ENCODE measurements at places on chromosomes 5 and 9.

- no peak for DNase-seq
These were observed 18.4 kb downstream of the UBE2QL1 start for GRCh38 chr5:6466975-6467567.

GRCh38 chr5:102296178-102296817 lies at the start of gene SLCO4C1:
TSS of gene SLCO4C1 (minus strand) at chr5:102296284. CDS start at chr5:102296262, 22 bp downstream.
- DNase-seq = no peak

- DNase-seq = no peak
These were observed 45.5 kb downstream of the GPBP1 start for GRCh38 chr5:57219386-57219785.

- DNase-seq = no peak
These were observed 138.1 kb upstream of the PCA3 start for GRCh38 chr9:76626141-76626540.

DNA sequence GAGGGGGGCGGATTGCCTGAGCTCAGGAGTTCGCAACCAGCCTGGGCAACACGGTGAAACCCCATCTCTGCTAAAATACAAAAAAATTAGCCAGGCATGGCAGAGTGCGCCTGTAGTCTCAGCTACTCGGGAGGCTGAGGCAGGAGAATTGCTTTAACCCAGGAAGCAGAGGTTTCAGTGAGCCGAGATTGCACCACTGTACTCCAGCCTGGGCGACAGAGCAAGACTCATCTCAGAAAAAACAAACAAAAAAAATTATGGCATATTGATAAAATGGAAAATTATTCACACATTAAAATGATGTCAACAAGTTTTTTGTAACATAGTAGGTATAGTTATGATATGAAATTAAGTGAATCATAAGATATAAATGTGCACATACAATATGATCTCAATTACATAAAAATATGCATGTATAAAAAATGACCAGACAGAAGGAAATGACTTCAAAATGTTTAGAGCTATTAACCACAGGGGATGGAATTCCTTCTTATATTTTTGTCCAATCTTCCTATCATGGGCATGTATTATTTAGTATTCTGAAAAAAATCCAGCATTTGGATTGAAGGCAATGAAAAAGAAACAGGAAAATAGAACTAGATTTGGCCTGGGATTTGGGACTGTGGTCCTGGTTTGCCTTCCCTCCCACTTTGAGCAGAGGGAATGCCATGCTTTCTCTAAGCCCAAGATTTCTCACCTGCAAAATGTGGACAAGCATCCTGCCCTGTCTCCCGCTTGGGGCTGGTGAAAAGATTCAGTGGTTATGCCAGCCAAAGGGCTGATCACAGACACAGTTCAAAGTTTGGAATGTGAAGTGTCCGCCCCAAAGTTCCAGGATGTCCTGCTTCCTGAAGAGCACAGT lies 19.5 kb downstream of the SPAAR start:
- DNase-seq = no peak

- no peak for DNase-seq
These were observed 12.9 kb downstream of the MSX2 start for GRCh38 chr5:174737330-174737729.

DNA sequence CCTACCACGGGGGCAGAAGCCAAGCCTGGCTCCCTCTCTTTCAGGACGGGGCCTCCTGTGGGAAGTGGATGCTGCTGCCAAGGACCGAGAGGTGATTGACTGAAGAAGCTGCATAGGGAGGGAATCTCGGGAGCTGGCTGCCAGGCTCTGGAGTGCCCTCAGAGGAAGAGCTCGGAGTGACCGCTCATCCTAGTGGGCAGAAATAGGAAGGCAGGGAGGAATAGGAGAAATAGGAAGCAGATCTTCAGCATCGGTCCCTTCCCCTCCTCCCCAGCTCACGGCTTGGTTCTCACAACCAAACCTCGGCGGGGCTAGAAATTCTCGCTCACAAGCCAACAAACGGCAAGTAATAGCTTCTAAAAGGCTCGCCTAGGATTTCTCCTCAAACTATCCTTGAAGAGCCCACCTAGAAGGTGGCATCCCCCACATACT lies 159.9 kb upstream of the RAI14 start:
- DNase-seq = no peak

DNA sequence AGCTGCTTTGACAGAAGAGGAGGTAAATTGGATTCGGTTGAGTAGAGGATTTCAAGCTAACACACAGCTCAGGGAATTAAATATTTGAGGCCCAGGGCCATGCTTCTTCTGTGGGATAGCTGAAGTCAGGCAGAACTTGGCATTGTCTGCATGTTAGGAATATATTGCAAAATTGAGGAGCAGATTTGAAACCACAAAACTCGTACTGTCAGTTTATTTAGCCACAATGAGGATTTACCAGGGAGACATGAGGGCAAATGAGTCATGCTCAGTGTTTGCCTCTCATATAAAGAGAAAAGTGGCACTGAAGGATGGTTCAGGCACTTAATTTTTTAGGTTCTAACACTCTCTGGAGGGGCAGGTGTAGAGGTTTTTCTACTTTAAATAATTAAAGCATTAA lies 83.0 kb upstream of the PRLR start:
- no peak for DNase-seq

GRCh38 chr5:25285136-25285535 lies 640.4 kb upstream of the CDH10 start:
- no peak for DNase-seq

GRCh38 chr5:158634714-158635113 lies 465.0 kb downstream of the EBF1 start:
- DNase-seq = peak; percentile 4

DNA sequence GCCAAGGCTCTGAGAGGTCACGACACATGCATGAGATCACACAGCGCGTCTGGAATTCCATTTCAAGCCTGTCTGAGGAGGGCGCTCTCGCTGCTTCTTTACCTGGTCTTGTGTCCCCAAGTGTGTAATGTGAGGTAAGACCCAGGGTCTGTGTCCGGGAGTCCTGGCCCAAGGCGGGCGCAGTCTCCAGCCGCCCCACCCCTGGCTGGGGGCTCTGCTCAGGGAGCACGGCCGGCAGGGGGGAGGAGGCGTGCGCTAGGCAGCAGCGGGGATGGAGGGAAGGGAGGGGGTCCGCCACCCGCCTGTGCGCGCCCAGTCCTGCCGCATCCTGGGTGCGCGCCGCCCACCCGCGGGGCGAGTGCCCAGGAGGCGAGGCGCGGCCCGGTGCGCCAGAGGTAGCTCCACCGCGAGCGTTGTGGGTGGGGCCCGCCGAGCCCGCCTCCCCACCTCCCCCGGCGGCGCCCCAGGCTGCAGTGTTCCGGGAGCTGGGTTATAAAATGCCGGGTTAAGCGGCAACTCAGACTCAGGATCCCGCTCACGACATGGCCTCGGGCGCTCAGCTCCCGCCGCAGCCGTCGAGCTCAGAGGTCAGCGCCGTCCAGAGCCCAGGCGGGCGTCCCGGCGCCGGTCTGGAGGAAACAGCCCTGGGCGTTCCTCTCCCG lies at the start of gene CCNI2:
Gene CCNI2 (plus strand): TSS at position 473 of the 662 bp plus-strand sequence. CDS start 70 bp downstream, at position 543.
- no peak for DNase-seq

DNA sequence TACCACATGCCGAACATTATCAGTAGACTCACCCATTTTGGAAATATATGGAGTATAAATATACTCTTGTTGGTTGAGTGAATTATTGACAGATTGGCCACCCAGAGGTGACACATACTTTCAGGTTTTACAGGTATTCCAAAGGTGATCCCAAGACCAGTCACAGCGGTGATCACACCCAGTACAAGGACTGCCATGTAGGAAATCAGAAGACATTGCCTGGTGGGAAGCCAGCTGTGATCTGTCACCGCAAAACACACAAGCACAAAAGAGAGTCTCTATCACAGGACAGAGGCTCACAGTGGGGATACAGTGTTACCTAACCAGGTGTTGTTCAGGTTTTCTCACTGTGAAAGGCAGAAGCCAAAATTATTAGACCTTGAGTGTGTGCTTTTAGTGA lies 15.8 kb downstream of the BTF3 start:
- DNase-seq = no peak

GRCh38 chr9:87178302-87178701 lies 231.0 kb upstream of the GAS1 start:
- no peak for DNase-seq

- DNase-seq = no peak
These were observed 138.6 kb upstream of the RASA1 start for GRCh38 chr5:87129046-87129445.

GRCh38 chr9:21653091-21653490 lies 149.3 kb upstream of the MTAP start:
- DNase-seq = no peak
